ENCODE measurements at places on chromosomes 2 and 18.

GRCh38 chr2:215415820-215416577 lies 19.9 kb downstream of the FN1 start:
- no peak for DNase-seq

- DNase-seq = no peak
These were observed 1.3 kb downstream of the SPTBN1 start for GRCh38 chr2:54457323-54458023.

GRCh38 chr2:43333656-43334144 lies 107.3 kb upstream of the ZFP36L2 start:
- DNase-seq = no peak

- DNase-seq = peak; percentile 42
These were observed 5.3 kb upstream of the GDF7 start for GRCh38 chr2:20661421-20662307.

- DNase-seq = no peak
These were observed 258.5 kb downstream of the DOK6 start for GRCh38 chr18:69659142-69659651.

DNA sequence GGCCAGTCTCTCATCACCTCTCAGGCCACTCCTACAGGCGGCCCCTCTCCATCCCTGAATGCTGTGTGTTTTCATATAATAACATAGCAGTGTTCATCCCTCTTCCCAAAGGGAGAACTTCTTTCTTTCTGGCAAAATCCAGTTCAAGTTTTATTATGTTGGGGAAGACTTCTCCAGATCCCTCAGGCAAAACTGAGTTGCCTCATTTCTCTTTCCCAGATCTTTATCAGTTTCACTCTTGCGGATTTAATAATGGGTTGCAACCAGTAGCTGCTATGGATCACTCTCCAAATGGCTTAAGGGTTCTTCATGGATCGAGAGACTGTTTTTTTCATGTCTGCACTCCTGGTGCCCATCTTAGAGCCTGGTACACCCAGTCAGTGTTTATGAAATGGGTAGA lies 129.9 kb downstream of the FHOD3 start:
- DNase-seq = no peak

- DNase-seq = no peak
These were observed 8.7 kb upstream of the INPP1 start for GRCh38 chr2:190334479-190335224.

DNA sequence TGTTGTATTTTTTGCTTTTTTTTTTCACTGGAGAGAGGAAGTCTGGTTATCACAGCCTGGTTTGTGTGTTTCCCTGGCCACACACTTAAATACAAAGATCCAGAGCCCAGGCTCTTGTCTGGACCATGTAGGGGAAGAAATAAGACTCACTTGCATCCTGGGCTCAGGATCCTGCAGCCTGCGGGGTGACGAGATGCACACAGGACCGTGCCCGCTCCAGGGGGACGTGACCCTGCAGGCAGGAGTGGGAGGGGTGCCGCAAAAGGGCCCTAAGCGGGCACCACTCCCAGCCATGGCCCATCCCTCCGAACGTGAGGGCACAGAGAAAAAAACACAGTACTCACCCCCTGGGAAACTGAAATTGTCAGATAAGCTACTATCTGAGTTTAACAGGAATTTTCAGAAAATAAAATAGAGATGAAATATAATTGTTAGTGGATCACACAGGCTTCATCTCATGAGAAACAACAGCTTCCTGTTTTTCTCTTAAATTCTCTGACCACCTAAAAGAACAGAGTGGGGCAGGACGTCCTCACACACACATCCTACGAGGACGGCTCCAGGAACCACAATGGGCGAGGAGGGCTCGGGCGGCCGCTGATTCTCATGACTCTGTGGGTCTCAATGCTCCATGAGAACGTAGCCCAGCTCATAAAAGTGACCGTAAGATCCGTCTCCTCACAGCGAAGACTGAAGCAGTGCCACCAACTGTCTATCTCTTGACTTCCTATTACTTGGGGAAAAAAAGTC lies 142.6 kb upstream of the ALKAL2 start:
- DNase-seq = no peak

- no peak for DNase-seq
These were observed 244.0 kb downstream of the DYSF start for GRCh38 chr2:71697106-71698004.

DNA sequence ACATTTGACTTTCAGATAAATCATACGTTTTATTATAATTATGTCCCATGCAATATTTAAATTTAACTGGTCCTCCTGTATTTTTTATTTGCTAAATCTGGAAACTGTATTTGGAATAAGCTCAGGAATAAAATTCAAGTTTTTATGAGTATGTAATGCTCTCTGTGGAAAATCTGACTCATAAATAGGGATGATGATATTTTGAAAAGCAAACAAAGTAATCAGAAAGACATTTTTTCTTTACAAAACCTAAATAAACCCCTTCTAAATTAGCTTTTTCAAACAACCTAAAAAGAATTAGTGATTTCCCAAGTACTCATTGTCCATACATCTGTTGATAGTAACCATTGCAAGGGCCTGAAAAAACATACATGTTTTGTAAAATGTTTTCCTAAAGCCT lies 41.1 kb downstream of the ASB1 start:
- DNase-seq = no peak

GRCh38 chr18:2914185-2914880 lies 67.5 kb downstream of the EMILIN2 start:
- no peak for DNase-seq

DNA sequence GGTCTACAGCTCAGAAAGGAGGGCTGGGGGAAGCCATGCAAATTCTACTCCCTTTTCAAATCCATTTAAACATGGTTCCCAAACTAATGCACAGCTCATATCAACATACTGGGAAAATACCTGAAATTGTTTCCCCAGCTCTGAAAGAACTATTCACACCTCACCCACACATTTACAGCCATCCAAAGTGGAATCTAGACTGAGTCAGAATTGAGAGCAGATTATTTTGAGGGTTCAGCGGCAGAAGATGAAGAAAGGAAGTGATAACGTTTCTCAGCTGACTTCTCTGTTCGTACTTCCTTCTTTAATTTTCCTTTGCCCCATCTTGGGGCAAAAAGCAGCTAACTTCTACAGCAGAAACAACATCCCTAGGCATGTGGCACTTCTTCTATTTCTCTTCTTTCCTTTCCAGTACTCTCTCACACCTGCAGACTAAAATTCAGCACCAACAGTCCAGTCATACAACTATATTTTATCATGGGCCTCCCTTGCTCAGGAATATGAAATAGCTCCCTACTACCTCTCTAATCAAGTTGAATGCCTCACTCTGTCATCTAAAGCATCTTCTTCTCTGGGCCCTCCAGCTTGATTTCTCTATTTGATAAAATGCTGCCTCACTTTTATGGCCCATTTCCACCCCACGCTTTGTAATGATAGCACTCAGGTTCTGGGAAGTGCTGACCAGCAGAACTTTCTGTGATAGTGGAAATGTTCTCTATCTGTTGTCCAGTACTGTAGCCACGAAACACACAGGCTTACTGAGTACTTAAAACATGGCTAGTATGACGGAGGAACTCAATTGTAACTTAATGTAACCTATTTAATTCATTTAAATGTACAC lies 35.9 kb downstream of the ARHGAP25 start:
- no peak for DNase-seq

Data from GDM1 (cell line).